ENCODE measurements at places on chromosomes 2 and 18.

DNA sequence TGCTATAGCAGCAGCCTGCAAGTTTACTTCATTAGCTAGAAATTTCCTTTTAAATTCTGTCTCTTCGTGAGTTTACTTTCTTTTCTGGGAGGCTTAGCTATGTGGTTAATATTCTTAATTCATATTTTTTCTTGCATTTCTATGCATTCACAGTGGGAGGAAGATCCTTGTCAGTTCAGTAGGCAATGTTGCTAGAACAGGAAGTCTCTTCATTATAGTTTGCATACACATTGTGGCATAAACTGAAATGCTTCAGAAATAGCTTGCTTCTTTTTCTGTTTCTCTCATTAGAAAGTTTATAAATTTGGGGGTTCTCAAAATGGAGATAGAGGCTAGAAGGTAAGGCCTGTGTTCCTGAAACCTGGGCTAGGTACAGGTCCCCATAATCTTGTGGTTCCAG, 8.1 kb upstream of the ARHGAP15 start:
- no peak for DNase-seq

DNA sequence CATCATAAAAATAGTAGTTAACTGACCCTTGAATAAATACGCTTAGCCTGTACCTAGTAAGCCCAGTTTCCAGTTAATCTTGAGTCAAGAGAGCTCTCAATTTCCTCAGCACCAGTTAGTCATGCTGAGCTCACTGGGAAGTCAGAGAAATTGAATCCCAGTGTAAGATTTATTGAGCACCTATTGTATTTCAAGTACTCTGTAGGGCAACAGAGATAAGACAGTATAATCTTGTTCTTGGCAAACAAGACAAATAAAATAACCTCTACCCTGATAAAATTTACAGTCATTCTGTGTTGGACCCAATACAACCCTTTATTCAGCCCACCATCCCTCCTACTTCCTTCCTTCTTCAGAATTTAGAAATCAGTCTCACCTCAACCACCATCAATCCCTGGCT, 71.9 kb upstream of the NRP2 start:
- peak; percentile 40 for DNase-seq

DNA sequence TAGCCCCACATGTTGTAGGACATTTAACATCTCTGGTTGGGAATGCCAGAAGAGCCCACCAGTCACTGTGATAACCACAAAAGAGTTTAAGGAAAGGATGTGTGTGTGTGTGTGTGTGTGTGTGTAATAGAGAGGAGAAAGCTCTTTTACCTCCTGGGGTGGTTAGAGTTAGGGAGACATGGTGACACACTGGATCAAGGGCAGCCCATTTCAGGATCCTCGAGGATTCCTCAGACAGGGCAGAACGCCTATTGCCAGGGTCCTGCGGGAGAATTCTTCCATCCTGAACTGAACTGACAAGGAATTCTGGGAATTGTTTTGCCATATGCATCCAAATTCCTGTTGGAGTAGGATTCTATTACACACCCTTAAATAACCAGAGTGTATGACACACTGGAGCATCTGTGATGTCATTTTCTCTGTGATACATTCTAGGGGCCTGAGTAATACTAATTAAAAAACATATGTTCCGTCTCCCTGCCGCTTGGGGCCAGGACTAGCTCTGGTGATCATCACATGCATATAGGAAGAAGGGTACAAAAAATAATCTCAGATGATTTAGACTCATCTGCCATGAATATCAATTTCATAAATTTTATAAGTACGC, 156.4 kb upstream of the MMADHC start:
- DNase-seq: peak; percentile 98

DNA sequence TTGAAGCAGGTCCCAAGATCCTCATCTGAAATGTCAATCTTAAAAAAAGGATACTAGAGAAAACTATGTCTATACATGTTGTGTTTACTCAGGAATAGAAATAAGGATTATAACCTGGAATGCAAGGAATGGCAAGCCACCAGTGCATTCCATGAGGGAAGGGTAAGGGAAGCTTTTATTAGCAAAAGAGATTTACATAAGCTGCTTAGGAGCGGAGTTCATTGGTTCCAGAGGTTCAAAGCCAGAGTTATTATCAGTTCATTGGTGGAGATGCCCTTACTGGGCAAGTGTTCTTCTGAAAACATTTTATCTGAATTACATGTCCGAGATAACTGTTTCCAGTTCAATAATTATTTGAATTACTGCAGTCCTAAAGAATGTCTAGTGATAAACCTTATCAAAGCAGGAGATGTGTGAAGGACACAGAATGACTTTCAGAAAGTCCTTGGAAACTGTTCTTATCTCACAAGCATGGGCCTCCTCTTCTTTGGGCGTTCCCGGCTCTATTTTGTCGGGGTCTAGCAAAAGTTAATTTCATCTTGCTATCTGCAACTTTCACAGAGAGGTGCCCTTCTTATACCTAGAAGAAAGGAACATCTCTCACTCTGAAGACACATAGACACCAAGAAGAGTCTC, 23.5 kb downstream of the COMMD1 start:
- peak; percentile 6 for DNase-seq

GRCh38 chr2:99918389-99918788, 224.0 kb downstream of the AFF3 start:
- DNase-seq: no peak

GRCh38 chr2:11179196-11179595, 23.9 kb downstream of the SLC66A3 start:
- no peak for DNase-seq

GRCh38 chr2:41913311-41913710, 134.5 kb upstream of the PKDCC start:
- DNase-seq: no peak

DNA sequence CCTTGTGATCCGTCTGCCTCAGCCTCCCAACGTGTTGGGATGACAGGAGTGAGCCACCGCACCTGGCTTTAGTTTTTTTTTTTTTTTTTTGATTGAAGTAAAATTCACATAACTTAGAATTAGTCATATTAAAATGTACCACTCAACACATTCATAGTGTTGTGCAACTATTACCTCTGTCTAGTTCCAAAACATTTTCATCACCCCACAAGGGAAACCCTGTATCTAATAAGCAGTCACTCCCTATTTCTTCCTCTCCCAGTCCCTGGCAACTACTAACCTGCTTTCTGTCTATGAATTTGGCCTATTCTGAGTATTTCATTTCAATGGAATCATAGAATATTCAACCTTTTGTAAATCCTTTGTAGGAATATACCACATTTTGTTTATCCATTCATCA, 123.9 kb upstream of the FAM117B start:
- peak; percentile 74 for DNase-seq

GRCh38 chr18:57150828-57151227, 3.9 kb downstream of the BOD1L2 start:
- no peak for DNase-seq

- DNase-seq: no peak
Measured at GRCh38 chr18:9756933-9757470, 48.9 kb downstream of the RAB31 start.

DNA sequence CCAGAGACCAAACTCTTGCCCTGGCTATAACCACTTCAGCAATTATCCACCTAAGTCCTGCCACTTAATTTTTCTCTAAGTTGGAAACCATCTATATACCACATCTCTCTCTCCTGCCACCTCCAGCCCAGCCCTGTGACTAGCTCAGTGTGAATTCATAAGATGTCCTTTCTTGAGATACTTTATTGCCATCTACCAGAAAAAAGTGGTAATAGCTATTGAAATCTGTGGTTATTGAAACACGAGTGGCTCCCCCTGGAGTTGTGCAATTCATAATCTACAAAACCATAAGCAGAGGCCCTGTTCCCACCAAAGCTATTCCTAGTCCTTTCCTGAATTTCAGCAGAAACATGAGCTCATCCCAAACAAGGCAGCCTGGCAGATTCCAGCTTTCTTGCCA, 324.0 kb downstream of the TXNL1 start:
- DNase-seq: no peak

DNA sequence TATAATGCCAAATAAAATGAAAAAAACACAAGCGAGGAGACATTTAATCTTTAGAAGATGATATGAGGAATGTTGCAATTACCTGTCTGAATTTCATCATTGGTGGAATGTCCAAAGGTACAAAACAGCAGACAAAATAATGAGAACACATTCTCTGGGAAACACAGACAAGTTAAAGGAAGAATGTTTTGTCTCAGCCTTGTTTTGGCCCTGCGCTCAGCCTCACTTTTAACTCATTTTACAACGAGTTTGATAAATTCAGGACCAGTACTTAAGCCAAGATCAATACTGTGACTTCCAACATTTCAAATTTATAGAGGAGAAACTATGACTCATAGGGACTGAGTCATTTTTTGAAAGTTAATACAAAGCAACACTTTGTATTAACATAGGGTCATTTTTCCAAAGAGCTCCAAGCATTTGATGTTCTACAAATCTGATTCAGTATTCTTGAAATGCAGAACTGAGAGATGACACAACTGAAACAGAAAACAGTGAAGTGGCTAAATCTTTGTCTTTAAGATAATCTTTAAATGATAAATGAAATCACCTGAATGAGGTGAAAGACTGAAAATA, 833.2 kb upstream of the CHAC2 start:
- DNase-seq: peak; percentile 55

- no peak for DNase-seq
Measured at GRCh38 chr2:240569998-240570530, 1.8 kb downstream of the RNPEPL1 start.

DNA sequence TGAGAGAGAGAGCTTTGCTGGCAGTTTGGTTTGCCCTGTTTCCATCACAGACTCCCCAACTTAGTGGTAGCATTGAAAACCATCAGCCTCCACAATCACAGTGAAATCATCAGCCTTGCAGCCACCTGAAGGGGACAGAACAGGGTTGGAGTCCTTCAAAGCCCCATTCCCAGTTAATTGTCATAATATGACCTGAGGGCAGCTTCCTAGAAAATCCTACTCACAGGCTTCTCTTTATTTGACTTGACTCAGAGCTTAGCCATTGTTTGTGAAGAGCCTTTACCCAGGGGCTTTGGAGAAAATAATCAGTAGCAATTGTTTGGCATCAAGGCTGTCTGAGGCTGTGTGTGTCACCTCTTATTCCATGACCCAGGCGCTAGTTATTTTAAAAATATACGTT, 308.7 kb downstream of the CBLN2 start:
- no peak for DNase-seq

GRCh38 chr2:5803547-5803946, 111.4 kb downstream of the SOX11 start:
- DNase-seq: no peak

GRCh38 chr2:197601726-197602125, 73.7 kb downstream of the RFTN2 start:
- DNase-seq: no peak

GRCh38 chr18:68035774-68036522, 519.4 kb upstream of the DSEL start:
- DNase-seq: no peak

DNA sequence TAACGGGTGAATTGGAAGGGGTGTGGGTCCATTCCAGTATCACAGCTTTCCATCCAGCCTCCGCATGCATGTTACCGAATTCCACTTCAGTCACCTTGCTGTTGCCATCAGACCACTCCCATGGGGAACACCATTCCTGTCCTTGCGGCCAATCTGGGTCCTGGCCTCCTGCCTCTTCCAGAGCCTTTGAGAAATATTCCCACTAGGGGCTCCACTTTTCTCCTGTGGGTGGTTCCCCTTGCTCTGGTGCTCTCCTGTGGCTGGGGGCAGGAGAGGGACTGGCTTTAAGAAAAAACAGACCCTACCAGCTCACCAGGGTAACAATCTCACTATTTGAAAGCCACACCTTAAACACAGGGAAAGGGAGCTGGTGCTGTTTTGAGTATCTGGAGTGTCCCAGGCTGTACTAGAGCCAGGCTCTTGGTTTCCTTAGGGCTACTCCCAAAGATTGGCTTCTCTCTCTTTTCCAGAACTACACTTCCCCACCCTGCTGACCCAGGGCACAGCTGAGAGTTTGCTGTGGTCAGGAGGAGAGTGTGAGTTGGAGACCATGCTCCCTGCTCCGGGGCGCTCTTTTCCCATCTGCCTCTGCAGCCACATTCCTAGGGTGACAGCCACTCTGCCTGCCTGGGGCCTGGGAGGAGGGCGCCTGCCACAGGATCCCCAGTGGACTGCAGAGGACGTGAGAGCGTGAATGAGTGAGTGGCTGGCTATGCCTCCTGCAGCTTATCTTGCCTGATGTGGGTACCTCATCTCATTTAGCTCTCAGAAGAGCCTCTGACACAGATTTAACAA, 460.8 kb upstream of the HS6ST1 start:
- DNase-seq: no peak

- DNase-seq: no peak
Measured at GRCh38 chr18:29160170-29160569, 983.2 kb upstream of the CDH2 start.

GRCh38 chr2:43300781-43301583, 74.6 kb upstream of the ZFP36L2 start:
- DNase-seq: no peak

- peak; percentile 11 for DNase-seq
Measured at GRCh38 chr18:59994357-59994756, 94.6 kb downstream of the PMAIP1 start.

GRCh38 chr2:238927746-238928519, 80.0 kb downstream of the TWIST2 start:
- DNase-seq: no peak

- no peak for DNase-seq
Measured at GRCh38 chr2:240472078-240472790, 36.8 kb downstream of the GPC1 start.

DNA sequence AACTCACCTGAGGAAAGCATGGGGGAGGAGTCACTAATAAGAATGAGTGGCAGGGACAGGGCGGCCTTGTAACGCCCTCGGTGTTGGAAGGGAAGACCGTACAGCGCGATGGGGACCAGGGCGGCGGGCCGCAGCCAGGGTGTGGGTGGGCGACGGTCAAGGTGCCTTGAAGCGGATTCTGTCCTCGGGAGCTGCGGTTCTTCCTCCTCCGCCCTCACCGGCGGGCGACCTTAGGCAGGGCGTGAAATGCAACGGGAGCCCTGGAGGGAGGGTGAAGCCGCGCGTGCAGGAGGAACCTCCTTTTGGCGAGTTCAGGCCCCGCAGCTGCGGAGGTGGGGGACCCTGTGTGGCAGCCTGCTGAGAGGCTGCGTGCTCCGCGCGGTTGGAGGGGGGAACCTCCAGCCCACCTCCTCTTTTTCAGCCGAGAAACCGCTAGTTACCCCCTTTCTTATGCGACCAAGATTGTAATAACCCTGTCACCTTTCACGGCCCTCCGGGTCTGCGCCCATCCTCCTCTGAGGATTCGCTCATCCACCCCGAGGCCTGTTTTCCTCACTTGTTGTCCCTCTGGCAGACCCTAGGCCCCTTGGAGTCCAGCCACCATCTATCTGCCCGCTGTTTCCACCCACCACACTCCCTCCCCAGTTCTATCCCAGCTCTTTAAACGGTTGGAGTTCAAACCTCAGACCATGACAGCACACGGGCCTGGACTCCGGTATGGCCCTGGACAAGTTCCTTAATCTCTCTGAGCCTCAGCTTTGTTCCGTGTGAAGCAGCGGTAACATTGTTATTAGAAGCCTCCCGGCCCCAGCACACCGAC, 823 bp upstream of the RNU2-63P start:
- DNase-seq: no peak

Data from HCEC 1CT (cell line).